ENCODE measurements at places on chromosomes 2 and 18.

DNA sequence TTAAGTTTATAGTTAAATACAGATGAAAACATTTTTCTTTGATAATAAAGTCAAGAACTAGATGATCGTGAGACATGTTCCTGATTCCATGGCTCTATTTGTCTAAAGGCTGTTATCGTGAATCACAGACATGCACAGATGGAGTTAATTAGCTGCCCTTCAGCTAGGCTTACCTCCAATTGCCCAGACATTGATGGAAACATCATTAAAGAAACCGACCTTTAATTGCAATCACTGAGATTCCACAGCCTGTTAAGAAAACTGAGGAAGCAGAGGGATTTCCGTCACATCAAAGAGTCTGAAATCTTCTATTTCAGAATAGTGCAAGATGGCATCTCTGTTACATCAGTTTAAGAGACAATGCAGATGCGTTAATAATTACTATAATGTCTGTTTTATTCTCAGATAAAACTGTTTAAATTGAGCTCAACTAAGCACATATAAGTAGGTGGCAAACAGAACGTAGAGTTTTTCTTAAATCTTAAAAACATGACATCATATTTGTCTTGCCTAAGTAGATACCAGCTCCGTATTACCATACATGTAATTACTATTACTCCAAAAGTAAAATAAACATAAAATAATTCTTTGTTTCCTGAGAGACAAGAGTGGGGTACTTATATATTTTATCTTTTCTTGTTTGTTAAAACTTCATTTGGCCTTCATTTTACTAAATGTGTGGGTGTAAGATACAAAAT lies 23.9 kb upstream of the CRACDL start:
- DNase-seq: peak; percentile 52

DNA sequence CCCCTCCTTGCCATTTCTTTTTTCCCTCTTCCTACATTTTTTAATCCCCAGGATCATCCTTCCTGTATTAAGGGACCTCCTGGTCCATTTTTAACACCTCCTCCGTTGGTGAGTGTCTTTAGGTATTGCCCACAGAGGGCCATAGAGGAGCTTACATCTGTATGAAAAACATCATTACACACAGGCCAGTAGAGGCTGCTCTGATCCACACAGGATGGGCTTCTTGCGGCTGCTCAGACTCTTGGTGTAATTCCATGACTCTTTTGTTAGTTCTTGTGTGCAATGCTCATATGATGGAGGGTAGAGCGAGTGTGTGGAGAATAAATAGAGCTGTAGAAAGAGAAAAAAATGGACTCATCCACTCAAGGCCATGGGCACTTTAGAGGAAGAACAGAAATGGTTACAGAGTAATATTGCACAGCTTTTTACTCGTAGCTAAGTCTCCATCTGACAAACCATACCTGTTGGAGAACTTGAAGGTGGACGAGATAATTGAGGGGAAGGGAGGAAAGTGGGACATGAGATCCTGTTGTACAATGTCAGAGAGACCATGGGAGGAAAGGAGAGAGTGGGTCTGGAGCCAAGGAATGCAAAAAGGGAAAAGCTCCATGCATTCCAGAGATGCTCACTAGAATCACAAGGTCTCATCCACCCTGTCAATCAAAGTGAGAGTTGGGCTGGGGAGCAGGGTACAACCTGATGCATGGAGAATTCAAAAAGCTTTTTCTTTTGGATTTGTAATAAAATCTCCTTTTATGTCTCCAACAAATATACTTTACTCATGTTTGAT lies 129.7 kb upstream of the TNP1 start:
- DNase-seq: peak; percentile 11

GRCh38 chr18:77444385-77444784 lies 194.7 kb downstream of the GALR1 start:
- DNase-seq: no peak

GRCh38 chr2:41827354-41827971 lies 220.4 kb upstream of the PKDCC start:
- no peak for DNase-seq

DNA sequence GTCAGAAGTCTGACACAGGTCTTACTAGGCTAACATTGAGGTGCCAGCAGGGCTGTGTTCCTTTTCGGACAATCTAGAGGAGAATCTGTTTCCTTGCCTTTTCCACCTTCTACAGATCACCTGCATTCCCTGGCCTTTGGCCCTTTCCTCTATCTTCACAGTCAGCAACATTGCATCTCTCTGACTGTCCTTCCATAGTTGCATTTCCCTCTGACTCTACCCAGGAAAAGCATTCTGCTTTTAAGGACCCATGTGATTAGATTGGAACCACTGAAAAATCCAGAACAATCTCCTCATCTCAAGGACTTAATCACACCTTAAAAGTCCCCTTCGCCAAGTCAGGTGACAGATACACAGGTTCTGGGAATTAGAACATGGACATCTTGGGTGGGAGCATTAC lies 181.5 kb downstream of the SLC8A1 start:
- DNase-seq: no peak

DNA sequence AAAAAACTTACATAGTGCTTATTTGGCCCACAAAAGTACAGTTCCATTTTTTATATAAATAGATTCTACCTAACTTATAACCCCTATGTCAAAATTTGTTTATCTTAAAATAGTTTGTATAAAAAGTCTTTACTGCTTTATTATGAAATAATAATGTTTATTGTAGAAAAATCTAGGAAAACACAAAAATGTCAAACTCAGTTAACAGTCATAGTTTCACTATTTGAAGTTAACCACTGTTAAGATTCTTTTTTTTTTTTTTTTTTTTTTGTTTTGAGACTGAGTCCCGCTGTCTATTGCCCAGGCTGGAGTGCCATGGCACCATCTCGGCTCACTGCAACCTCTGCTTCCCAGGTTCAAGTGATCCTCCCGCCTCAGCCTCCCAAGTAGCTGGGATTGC lies 26.5 kb upstream of the ABI2 start:
- DNase-seq: no peak

- DNase-seq: no peak
These were observed 41.3 kb downstream of the C18orf63 start for GRCh38 chr18:74356959-74357358.

DNA sequence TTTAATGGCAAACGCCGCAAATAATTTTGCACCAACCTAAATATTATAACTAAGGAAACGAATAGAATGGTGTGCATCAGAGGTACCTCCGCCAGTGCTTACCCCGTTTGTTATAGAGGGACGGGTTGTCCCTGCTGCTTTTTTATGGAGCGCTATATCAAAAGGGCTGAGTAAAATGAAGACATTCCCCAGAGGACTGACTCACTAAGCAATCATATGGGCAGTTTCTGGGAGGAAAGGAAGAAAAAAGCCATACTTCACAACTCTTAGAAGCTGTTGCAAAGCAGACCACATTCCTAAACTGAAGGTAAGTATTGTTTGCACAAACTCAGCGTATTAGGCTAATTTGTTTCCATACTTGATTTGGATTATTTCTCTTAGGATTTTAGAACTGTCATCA lies 12.9 kb downstream of the ID2 start:
- DNase-seq: peak; percentile 70

DNA sequence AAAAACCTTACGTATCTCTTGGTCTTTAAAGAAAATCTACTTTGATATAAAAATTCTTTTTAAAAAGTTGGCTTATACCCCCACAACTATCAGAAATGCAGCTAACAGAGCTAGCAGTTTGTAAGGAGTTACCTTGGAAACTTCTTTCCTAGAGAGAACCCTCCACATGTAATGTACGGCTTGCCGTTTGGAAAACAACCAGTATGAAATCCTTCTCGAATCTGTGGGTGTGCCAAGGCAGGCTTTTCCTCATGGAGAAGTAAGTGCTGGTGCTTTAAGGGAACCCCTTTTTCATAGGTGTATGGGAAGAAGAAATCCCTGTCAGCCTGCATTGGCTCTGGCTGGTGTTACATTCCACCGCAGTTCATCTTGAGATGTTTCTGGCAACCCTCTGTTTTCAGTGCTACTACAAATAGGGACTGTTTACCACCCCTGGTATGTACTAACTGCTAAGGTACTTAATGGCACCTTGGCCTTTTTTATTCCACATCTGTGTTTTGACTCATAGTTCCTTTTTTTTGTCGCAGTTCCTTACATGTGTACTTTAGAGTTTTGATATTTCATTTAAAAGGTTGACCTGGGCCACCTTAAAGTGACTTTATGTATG lies 248.4 kb downstream of the FHOD3 start:
- DNase-seq: no peak

GRCh38 chr2:147442816-147443215 lies 402.0 kb upstream of the ACVR2A start:
- DNase-seq: no peak

- no peak for DNase-seq
These were observed 118.4 kb downstream of the MEIS1 start for GRCh38 chr2:66553370-66553769.

GRCh38 chr18:3616744-3617143 lies 166.8 kb downstream of the TGIF1 start:
- DNase-seq: no peak
